GM13977 (cell line): ENCODE measurements at places on chromosomes 1 and 21.
A peak's percentile ranks its signal among the peaks of the same experiment; 100 is the strongest.

DNA sequence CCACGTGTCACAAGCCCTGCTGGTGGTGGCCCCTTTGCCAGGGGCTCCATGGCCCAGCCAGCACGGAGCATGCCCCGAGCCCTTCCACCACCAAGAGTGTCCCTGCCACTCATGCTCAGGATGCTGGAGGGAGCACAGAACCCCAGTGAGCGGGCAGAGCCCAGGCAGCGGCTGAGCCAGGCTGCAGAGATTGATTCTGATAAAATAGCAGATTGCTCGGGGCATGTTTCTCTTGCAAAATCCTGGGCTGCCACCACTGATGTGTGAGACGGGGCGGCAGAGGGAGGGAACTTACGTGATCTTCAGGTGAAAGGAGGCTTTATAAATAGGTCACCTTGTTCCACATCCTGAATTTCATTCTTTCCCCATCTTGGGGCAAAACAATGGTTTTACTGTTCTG is 53.2 kb downstream of the SPSB1 start:
- no peak for DNase-seq

- no peak for DNase-seq
These were observed 4.8 kb upstream of the SELENBP1 start for GRCh38 chr1:151377150-151377884.

DNA sequence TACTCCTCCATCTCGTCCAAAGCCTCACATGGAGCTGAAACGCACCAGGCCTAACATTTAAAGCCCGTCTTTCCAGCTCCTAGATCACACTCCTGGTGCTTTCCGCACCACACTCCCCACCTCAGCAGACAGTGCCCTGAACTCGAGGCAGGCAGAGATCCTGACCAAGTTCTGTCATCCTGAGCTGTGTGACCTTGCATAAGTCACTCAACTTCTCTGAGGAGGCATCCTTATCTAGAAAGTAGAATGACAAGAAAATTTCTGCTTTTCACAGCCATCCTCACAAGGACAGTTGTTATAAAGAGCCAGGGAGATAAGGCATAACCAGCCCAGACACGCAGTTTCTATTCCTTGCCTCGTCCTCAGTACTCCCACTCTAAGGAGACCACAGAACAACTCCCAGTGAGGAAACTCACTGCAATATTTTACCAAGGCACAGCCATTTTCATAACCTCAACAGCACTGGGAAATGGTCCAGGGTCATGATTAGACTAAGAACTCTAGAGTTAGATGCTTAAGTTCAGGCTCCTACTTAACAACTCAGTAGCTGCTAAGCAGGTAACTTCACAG is 3.1 kb downstream of the LRP8 start:
- no peak for DNase-seq

GRCh38 chr1:54493608-54494007 is 54.4 kb upstream of the ACOT11 start:
- no peak for DNase-seq

- no peak for DNase-seq
These were observed 123.1 kb downstream of the MATN1 start for GRCh38 chr1:30600258-30600657.

DNA sequence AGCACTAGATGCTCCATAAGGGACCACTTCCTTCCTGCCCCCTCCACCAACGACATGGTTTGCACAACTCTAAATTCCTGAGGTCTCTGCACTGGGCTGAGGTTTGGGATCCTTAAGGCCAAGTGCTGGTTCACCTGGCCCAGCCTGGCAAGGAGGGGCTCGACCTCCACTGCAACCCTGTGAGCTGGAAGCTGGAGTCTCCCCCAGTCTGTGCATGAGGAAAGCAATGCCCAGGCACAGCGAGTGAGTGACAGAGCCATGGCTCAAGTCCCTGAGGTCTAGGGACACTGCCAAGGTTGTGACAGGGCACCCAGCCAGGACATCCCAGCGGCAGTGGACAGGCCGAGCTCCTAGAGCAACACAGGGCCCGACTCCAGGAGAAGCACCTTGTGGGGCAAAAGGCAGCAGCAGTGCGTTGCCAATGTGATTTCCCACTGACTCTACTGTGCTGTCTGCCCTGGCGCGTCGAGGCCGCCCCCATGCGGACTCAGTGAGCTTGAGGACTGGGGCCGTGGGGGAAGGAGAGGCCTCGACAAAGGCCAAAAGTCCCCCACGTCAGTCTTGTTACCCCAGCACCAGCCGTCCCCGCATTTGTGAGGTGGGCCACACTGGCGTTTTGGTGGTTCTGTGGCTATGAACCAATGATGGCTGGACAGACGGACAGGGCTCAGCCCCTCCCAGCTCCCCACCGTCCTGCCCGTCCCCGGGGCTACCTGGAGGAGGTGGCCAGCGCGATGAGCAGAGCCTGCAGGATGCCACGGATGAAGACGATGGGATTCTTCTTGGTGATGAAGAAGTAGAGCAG is 30.0 kb downstream of the PODN start:
- DNase-seq, result no peak

- DNase-seq, result no peak
These were observed 32.7 kb upstream of the ENAH start for GRCh38 chr1:225685476-225686176.

- DNase-seq, result peak; percentile 49
These were observed 1.2 kb downstream of the PABPC4 start for GRCh38 chr1:39575191-39576015.

- no peak for DNase-seq
These were observed 141.4 kb upstream of the CXADR start for GRCh38 chr21:17371450-17371849.

- DNase-seq, result no peak
These were observed 4.0 kb upstream of the CAP1 start for GRCh38 chr1:40036574-40036973.

DNA sequence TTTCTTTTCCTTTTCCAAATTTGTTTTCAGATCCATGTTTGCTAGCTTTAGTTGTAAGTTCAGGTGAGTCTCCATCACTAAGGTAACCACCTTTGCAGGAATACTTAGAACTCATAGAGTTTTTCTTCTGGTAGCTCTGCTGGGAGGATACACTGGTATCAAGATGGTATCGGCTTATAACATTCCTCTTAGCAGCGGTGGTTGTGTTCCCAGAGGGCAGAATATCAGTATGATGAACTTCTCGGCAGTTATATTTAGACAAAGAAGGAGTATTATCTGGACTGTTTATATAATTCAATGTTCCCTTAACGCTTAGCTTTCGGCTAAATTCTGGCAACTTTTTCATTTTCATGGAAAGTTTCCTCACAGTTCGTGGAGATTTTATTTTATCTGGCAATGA is 18.1 kb downstream of the SYDE2 start:
- DNase-seq, result no peak

DNA sequence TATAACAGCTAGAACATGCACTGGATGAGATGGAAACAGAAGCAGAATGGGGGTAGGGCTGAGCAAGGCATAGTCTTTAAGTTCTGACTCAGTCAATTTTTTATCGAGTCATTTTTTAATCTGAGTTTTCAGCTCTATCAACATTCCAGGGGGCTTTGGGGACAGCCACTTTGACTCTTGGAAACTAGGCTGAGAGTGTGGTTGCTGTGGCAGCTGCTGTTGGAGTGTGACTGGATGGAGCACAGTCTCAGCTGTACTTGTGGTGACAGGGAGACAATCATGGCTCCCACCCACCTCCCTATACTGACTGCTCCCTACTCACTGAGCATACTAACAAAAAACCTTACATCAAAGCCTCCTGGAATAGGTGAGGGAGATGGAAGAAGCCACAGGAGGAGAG is 25.0 kb downstream of the GJA5 start:
- DNase-seq, result no peak

DNA sequence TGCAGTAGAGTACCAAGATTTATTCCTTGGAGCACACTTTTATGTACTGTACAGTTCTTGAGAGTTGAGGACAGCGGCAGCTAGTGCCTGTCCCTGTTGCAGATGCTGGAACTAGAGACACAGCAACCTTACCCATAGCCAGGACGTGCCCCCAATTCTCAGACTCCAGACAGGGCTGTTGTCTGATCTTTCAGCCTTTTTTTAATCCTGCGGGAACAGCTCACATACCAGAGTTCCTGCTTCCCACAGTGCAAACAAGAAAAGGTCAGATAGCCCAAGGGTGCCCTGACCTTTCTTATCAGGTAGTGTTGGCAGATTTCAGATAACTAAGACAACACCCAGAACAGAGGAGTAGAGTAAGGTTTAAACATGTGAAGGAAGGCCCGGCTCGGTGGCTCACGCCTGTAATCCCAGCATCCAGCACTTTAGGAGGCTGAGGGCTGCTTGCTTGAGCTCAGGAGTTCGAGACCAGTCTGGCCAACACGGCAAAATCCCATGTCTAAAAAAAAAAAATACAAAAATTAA is 78.5 kb downstream of the DOP1B start:
- no peak for DNase-seq

- DNase-seq, result no peak
These were observed 15.7 kb downstream of the PATJ start for GRCh38 chr1:61757950-61758349.

DNA sequence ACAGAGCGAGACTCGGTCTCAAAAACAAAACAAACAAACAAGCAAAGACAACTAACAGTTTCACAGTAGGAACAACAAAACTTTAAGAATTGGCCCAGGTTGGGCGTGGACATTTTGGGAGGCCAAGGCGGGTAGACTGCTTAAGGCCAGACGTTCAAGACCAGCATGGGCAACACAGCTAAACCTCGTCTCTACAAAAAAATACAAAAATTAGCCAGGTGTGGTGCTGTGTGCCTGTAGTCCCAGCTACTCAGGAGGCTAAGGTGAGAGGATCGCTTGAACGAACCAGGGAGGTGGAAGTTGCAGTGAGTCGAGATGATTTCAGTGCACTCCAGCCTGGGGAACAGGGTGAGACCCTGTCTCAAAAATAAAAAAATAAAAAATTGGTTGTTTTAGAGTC is 13.5 kb downstream of the GTF2B start:
- DNase-seq, result no peak

DNA sequence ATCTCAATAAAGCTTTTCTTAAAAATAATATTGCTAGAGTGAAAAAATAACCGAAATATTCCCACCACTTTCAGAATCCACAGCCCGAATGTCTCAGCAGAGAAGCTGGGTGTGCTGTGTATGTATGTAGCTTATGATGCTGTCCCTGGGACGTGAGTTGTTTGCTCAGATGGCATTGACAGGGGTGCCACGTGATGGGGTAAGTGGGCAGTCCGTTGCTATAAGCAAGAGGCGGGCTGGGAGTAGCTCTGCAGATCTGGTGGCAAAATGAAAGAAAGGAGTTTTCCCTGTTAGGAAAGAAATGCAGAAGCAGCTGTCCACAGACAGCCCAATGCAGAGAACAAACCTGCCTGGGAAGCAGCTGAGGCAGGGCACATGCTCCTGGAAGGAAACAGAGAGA is 3.8 kb upstream of the FAM20B start:
- no peak for DNase-seq

DNA sequence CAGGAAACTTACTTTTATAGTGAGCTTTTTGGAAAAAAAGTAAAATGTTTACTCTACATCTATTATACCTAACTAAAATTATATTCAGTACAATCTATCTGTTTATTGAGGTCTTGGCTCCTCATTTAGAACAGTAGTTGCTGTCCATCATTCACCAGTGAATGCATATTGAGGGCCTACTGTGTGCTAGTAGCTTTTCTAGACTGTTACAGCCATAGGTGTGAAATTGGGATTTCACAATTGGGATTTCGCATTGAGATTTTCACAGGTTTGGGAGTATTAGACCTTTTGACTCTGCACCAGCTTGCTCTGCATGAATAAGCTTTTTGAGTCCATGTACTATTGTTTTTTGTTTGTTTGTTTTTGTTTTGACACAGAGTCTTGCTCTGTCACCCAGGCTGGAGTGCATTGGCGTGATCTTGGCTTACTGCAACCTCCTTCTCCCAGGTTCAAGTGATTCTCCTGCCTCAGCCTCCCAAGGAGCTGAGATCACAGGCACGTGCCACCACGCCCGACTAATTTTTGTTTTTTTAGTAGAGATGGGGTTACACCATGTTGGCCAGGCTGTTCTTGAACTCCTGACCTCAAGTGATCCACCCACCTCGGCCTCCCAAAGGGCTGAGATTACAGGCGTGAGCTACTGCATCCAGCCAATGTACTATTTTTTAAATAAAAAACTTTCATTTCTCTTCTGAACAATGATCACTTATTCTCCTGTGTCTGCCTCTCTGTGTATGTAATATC is 47.2 kb upstream of the ERRFI1 start:
- DNase-seq, result no peak

DNA sequence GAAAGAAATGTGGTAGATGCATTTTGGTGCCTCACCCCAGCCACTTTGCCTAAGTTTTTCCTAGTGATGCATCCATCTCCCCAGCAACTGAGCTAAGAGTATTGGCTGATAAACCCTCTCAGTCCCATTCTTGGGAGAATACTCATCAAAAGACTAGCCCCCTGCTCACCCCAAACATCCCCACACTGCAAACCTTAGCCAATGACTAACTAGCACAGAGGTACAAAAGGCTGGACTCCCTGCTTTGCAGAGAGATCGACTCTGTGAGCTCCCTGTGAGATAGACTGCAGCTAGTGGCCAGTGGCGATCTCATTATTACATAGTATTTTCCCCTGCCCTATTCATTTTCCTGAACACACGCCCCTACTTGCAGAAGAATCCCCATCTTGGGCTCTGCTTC is 155.3 kb downstream of the HHIPL2 start:
- DNase-seq, result no peak

- DNase-seq, result no peak
These were observed 47.2 kb downstream of the HSD3B1 start for GRCh38 chr1:119554183-119554582.

- DNase-seq, result no peak
These were observed 131.6 kb upstream of the IVNS1ABP start for GRCh38 chr1:185448591-185449186.

DNA sequence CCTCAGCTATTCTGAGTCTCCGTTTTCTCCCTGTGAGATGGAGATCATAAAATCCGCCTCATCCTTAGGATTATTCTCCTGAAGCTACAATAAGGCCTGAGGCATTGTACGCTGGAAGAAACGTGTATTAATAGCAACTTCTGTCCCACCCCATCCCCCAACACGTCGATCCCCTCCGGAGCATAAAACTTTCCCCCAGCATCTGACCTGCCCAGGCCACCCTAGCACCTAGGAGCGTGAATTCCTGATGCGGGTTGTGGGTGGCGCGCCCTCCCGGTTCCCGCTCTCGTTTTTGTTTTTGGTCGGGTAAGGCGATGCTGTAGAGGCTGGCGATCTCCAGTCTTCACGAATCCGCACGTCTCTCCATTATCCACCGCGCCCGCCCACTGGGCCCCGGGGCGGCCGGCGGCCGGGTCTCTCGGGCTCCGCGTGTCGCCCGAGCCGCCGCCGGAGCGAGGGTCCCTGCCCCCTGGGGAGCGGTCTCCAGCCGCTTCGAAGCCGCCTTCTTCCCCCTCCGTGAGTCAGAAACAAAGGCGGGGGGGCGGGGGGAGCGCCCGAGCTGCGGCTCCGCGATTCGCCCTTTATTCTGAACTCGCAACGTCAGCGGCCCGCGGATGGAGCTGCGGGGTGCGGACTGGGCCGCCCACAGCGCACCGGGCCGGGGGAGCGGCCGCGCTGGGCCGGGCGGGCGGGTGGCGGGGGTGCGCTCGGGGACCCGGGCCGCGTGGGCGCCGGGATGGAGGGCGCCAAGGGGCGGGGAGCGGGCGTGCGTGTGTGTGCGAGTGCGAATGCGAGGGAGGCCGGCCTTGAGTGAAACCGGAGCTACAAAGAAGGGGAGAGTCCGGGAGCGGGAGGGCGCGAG is at the start of gene PLEKHO1:
Gene PLEKHO1 (plus strand): TSS at position 646 of the 862 bp plus-strand sequence. CDS start 342 bp downstream, outside the sequence.
- DNase-seq, result peak; percentile 90

- DNase-seq, result no peak
These were observed 12.2 kb downstream of the FH start for GRCh38 chr1:241507189-241507863.
